Hepatocyte (in vitro differentiated cells): ENCODE measurements at places on chromosomes 3 and 15. TPM values are rescaled to one million over a fixed set of nuclear protein-coding genes. Genes with fewer than 3 reads are reported as not detected.
A peak's percentile ranks its signal among the peaks of the same experiment; 100 is the strongest.

GRCh38 chr3:151107177-151107576 lies 21.7 kb downstream of the MED12L start:
- no peak overlapping the region for H3K4me3 ChIP-seq
- H3K36me3 ChIP-seq = no peaks in the 10 kb centered on the region
- no peaks in the 10 kb centered on the region for H3K27me3 ChIP-seq
- H3K4me1 ChIP-seq = no peaks in the 10 kb centered on the region

DNA sequence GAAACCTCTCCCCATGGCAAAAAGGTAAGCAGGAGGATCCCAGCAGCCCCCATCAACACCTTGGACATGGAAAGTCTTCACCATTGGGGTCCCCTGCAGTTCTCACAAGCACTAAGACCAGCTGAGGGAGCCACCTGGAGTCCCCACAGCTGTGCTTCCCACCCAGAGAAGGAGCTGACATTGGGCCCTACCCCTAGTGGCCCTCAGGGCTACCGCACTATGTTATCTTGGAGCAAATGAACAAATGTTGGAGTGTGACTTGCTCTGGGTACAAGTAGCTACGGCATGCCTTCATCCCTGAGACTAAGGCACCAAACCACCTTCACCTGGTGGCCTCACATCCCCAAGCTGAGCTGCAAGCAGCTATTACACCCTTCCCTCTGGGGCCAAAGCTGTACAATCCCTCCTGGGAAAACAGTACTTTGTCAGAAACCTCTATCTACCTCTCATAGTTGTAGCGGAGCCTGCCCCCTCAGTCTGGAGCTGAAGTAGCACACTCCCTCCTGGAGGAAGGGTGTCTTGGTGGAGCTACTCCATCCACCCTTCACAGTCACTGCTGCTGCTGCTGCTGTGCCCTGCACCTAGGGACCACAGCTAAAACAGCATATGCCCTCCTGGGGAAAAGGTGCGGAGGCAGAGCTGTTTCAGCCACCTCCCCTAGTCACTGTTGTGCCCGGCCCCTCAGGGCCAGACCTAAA lies 42.7 kb downstream of the SERP1 start:
- no peak overlapping the region for H3K27ac ChIP-seq
- H3K4me3 ChIP-seq = no peak overlapping the region
- no peaks in the 10 kb centered on the region for H3K4me1 ChIP-seq
- H3K27me3 ChIP-seq = no peaks in the 10 kb centered on the region
- no peaks in the 10 kb centered on the region for H3K36me3 ChIP-seq
- no peak for DNase-seq

FANCD2 gene
- polyA plus RNA-seq = 4.4 and 5.3 TPM in 2 replicates

DNA sequence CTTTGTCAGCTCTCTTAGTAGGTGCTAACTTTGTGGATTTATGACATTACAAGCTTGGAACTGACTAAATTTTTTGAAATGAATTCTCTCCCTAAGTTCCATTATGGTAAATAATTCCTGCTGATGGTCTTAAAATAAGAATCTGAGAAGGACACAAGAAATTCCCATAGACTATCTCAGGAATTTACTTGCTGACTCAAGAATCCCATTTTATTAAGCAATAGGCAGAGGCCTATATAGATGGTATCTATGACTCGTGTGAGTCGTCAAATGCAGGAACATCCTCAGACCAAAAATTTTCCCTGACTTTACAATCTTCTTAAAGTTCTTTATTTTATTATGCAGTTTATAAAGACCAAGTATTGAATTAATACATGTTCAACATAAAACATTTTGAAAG lies 30.7 kb upstream of the CBLB start:
- no peaks in the 10 kb centered on the region for H3K4me1 ChIP-seq
- H3K27ac ChIP-seq = no peak overlapping the region
- H3K4me3 ChIP-seq = no peak overlapping the region

- no peak overlapping the region for H3K27ac ChIP-seq
- H3K4me3 ChIP-seq = no peak overlapping the region
- no peaks in the 10 kb centered on the region for H3K36me3 ChIP-seq
- no peak for DNase-seq
- no peaks in the 10 kb centered on the region for H3K27me3 ChIP-seq
Measured at GRCh38 chr15:29050870-29051269, 165.1 kb downstream of the APBA2 start.

- H3K36me3 ChIP-seq = no peaks in the 10 kb centered on the region
- H3K27me3 ChIP-seq = no peaks in the 10 kb centered on the region
- no peak overlapping the region for H3K4me3 ChIP-seq
- DNase-seq = no peak
- H3K4me1 ChIP-seq = no peaks in the 10 kb centered on the region
- no peak overlapping the region for H3K27ac ChIP-seq
Measured at GRCh38 chr15:55528812-55529211, 20.8 kb upstream of the DNAAF4 start.

DNA sequence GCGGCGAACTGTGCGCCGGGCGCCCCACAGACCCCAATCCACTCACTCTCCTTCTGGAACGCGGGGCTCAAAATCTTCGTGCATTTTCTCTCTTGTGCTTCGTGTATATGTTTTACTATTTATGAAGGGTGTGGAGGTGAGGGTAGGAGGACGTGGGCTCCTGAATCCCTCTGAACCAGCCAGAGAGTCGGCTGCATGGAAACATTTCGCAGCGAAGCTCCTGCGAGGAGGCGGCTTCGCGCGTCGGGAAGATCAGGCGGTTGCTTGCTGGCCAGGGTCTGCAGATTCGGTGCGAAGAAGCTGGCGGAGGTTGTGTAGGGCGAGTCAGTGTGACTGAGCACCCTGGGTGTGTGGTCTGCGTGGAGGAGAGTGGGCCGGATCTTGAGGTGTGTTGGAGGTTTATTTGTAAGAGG lies 1.1 kb downstream of the CNTN4 start:
- no peaks in the 10 kb centered on the region for H3K36me3 ChIP-seq
- peak overlapping the region; percentile 91 for H3K27ac ChIP-seq
- peaks cover 24% of the 10 kb centered on the region for H3K27me3 ChIP-seq
- peak; percentile 39 for DNase-seq

- H3K27ac ChIP-seq = no peak overlapping the region
- H3K36me3 ChIP-seq = no peaks in the 10 kb centered on the region
- DNase-seq = no peak
- H3K4me3 ChIP-seq = no peak overlapping the region
Measured at GRCh38 chr15:39591896-39592315, 11.0 kb downstream of the THBS1 start.

RTP3 gene
- polyA plus RNA-seq = 0.57 and 1.8 TPM in 2 replicates

DNA sequence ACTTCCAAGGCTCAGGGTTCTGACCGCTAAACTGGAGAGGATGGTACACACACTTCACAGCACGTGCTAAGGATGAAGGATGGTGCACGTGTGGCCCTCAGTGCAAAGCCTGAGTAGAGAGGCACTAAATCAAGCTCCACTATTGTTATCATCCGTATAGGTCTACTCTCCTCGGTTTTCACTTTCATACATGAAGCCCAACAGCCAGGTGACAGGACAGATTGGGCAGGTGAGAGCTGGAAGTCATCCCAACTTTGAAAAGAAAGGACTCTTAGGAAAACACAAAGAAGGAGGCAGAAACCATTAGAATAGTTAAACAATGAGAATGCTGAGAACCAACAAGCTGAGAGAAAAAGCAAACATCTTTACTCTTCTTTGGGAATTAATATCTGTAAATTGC lies 21.1 kb downstream of the MAGI1 start:
- H3K36me3 ChIP-seq = no peaks in the 10 kb centered on the region
- H3K4me1 ChIP-seq = peaks cover 4% of the 10 kb centered on the region
- no peak overlapping the region for H3K27ac ChIP-seq
- no peaks in the 10 kb centered on the region for H3K27me3 ChIP-seq
